Kidney (tissue), 22 donors: ENCODE measurements at places on chromosomes 4 and X. TPM values are rescaled to one million over a fixed set of nuclear protein-coding genes. Genes with fewer than 3 reads are reported as not detected.
A peak's percentile ranks its signal among the peaks of the same experiment; 100 is the strongest.

The TEX13C gene
- not detected for total RNA-seq

The SHROOM3 gene
- 67.3 TPM for total RNA-seq

The ALAS2 gene
- total RNA-seq = 0.79 TPM

The GAK gene
- total RNA-seq = 124 TPM

The SYAP1 gene
- 40.3 TPM for total RNA-seq

The STK32B gene
- 18.2 TPM for total RNA-seq

The UGT2B10 gene
- not detected for total RNA-seq

The SPRY1 gene
- 134 TPM for total RNA-seq

The PCDH18 gene
- total RNA-seq = 10.1 TPM

GRCh38 chrX:132743086-132743485 is 215.3 kb downstream of the HS6ST2 start:
- no peaks in the 10 kb centered on the region for H3K36me3 ChIP-seq
- H3K27ac ChIP-seq = no peak overlapping the region
- DNase-seq = no peak
- H3K27me3 ChIP-seq = peaks cover 3% of the 10 kb centered on the region
- H3K4me3 ChIP-seq = no peak overlapping the region

DNA sequence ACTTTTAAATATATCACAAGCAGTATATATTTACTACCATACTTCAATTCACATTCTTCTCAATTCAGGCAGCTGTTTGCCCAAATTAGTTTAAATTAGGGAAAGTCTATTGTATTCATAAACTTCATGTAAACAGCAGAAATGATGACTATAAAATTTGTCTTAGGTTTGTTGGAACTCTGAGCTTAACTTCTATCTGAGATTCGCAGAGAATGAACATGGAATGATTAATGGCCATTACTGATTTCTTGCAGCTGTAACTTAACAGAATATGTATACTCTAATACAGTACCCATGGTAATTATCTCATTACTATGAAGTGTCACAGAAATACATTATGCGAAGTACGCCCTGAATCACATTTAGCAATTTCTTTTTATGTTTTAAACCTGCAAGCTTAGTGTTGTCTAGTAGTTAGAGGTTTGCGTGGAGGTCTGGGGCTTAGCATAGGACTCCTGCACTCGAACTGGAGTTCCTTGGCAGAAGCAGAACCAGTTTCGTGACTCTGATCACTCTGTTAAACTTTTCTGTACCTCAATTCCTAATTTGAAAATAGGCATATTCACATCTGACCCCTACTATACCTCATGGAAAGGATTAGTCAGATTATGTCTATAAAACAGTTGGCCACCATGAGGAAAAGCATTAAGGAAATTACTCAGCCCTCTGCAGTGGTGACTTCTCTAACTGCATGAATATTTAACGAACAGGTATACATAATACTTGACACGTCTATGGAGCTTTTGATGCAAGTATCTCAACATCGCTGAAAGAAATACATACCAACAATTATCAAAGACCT is 243.2 kb downstream of the MGST2 start:
- DNase-seq = no peak
- H3K36me3 ChIP-seq = no peaks in the 10 kb centered on the region
- no peak overlapping the region for H3K27ac ChIP-seq

DNA sequence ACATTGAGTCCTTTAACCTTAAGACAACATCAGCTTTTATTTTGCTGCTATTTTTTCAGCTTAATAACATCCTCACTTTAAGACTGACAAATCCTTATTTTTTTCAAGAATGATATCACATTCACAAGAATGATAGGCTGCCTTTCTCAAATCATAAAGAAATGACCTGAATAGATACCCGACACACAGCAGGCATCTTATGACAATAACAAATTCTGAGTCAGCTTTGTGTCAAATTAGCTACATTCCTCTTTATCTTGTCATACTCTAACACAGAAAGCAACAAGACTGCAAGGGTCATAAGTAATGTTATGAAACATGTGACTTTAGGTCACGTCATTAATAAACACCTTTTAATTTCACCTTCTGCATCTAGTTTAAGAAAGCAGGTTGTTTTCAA is 2387.6 kb downstream of the PCDH7 start:
- H3K36me3 ChIP-seq = no peaks in the 10 kb centered on the region
- DNase-seq = no peak
- no peak overlapping the region for H3K4me3 ChIP-seq
- H3K27ac ChIP-seq = no peak overlapping the region

DNA sequence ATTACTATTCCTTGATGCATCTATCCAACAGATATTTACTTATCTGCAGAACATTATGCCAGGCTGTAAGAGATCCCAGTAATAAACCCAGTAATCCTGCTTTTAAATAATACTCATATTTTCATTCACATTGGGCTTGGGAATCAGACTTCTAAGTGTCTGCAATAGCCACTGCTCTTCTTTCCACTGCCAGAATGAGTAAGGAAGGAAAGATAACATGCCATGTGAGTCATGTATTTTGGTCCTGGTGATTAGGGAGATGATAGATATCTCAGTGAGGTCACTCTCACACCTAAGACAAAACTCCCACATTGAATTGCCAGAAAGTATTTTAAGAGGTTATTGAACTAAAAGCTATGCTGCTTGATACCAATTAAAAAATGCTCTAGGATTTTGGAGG is 13.9 kb upstream of the HEPH start:
- H3K27ac ChIP-seq = no peak overlapping the region
- no peaks in the 10 kb centered on the region for H3K27me3 ChIP-seq
- H3K4me1 ChIP-seq = no peaks in the 10 kb centered on the region
- DNase-seq = no peak
- H3K4me3 ChIP-seq = no peak overlapping the region

GRCh38 chr4:153969542-153969941 is 180.7 kb upstream of the SFRP2 start:
- no peak overlapping the region for H3K27ac ChIP-seq
- H3K36me3 ChIP-seq = no peaks in the 10 kb centered on the region
- no peak overlapping the region for H3K4me3 ChIP-seq
- H3K4me1 ChIP-seq = no peaks in the 10 kb centered on the region

- DNase-seq = no peak
- no peak overlapping the region for H3K27ac ChIP-seq
- no peaks in the 10 kb centered on the region for H3K36me3 ChIP-seq
- H3K4me3 ChIP-seq = no peak overlapping the region
- H3K4me1 ChIP-seq = no peaks in the 10 kb centered on the region
Observed at GRCh38 chrX:63428348-63428747, 77.2 kb upstream of the SPIN4 start.

DNA sequence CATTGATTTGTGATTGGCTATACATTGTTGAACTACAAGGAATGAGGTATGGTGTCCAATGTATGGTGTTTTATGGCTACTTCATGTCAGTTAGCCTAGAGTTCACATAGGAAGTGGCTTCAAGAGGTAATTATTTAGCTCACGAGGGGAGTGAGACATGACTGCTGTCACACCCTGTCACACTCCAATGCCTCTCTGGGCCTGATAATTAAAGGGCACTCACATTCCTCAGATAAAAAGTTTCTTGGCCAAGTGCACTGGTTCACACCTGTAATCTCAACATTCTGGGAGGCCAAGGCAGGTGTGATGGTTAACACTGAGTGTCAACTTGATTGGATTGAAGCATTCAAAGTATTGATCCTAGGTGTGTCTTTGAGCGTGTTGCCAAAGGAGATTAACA is 65.0 kb upstream of the DDX60 start:
- H3K27ac ChIP-seq = no peak overlapping the region
- DNase-seq = no peak
- no peaks in the 10 kb centered on the region for H3K27me3 ChIP-seq
- H3K4me3 ChIP-seq = no peak overlapping the region
- no peaks in the 10 kb centered on the region for H3K4me1 ChIP-seq

DNA sequence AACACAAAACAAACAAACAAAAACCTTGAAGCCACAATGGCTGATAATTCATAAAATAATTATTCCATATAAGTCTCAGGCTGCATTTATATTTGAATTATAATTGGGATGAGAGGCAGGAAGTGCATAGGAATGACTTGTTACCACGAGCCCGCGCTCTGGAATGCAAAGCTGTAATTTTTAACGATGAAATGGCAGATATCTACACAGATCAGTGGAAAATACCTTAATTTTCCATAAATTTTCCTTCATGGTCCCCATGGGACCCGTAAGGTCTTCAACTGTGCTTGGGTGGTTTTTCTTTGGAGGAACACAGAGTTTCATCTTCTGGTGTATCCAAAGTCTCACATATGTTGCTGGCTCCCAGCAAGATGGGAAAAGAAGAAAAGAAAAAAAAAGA is 226.8 kb downstream of the SHOX start:
- no peaks in the 10 kb centered on the region for H3K27me3 ChIP-seq
- no peak overlapping the region for H3K27ac ChIP-seq
- no peaks in the 10 kb centered on the region for H3K4me1 ChIP-seq
- H3K4me3 ChIP-seq = no peak overlapping the region

DNA sequence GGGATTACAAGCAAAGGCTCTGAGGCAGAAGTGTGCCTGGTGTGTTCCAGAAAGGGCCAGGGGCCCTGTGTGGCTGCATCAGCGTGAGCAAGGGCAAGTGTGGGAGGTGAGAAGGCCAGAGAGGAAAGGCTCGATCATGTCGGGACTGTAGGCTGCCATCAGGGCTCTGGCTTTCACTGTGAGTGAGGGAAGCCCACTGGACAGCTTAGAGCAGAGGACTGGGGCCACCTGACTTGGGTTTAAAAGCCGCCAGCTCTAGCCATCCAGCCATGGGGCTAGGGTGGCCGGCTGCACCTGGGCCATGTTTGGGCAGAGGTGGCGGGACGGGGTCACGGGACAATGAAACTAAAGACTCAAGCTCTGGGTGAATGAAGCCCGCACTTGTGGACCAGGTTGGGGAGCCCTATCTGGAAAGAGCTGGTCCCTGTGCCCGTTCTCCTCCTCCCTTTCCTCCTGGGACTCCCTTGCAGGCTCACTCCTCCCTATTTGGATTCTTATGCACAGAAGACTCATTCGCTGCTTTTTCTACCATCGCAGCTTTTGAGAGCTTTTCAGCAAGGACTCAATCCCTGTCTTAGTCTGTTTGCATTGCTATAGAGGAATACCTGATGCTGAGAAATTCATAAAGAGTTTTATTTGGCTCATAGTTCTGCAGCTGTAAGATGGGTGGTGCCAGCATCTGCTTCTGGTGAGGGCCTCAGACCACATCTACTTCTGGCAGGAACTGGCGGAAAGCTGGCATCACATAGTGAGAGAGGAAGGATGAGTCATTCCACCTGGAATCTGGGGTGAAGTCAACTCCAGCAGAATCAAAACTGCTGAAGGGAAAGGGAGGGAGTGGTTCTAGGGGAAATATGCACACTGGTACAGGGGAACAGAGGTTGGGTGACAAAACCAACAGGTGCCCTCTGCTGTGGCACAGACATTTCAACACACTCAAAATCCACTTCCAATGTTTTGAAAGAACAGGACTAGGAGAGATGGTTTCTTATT is 15.3 kb downstream of the CTAG1B start:
- no peak overlapping the region for H3K4me3 ChIP-seq
- DNase-seq = no peak
- H3K27me3 ChIP-seq = no peaks in the 10 kb centered on the region
- no peak overlapping the region for H3K27ac ChIP-seq
- no peaks in the 10 kb centered on the region for H3K4me1 ChIP-seq

GRCh38 chr4:1666391-1666790 is 17.7 kb downstream of the FAM53A start:
- DNase-seq = no peak
- H3K27me3 ChIP-seq = no peaks in the 10 kb centered on the region
- no peak overlapping the region for H3K27ac ChIP-seq

- no peaks in the 10 kb centered on the region for H3K36me3 ChIP-seq
- H3K4me1 ChIP-seq = no peaks in the 10 kb centered on the region
- H3K27ac ChIP-seq = no peak overlapping the region
- peak overlapping the region; percentile 43 for H3K4me3 ChIP-seq
- H3K27me3 ChIP-seq = no peaks in the 10 kb centered on the region
- DNase-seq = peak; percentile 72
Observed at GRCh38 chrX:134026565-134027311, 41.3 kb upstream of the GPC3 start.

GRCh38 chrX:103248553-103248952 is 6.4 kb downstream of the TCEAL8 start:
- H3K27me3 ChIP-seq = no peaks in the 10 kb centered on the region
- no peaks in the 10 kb centered on the region for H3K36me3 ChIP-seq
- no peaks in the 10 kb centered on the region for H3K4me1 ChIP-seq
- peak; percentile 30 for DNase-seq
- H3K4me3 ChIP-seq = no peak overlapping the region
- no peak overlapping the region for H3K27ac ChIP-seq

GRCh38 chr4:118849867-118850487 is 14.1 kb upstream of the SEC24D start:
- peak overlapping the region; percentile 58 for H3K4me3 ChIP-seq
- H3K4me1 ChIP-seq = no peaks in the 10 kb centered on the region
- H3K36me3 ChIP-seq = no peaks in the 10 kb centered on the region
- DNase-seq = no peak

- H3K4me3 ChIP-seq = no peak overlapping the region
- DNase-seq = no peak
- no peak overlapping the region for H3K27ac ChIP-seq
Observed at GRCh38 chr4:85780664-85781063, 305.7 kb downstream of the ARHGAP24 start.

GRCh38 chr4:144355811-144356757 is 215.6 kb upstream of the GYPA start:
- H3K36me3 ChIP-seq = no peaks in the 10 kb centered on the region
- DNase-seq = peak; percentile 88
- H3K4me3 ChIP-seq = no peak overlapping the region

- DNase-seq = no peak
- no peaks in the 10 kb centered on the region for H3K27me3 ChIP-seq
- no peak overlapping the region for H3K27ac ChIP-seq
- no peak overlapping the region for H3K4me3 ChIP-seq
Observed at GRCh38 chr4:76488888-76489685, 54.1 kb downstream of the SHROOM3 start.

GRCh38 chrX:71301195-71301924 is at the start of gene ITGB1BP2:
Gene ITGB1BP2 (plus strand): TSS chrX:71301750. CDS start chrX:71301807, 57 bp downstream.
- no peaks in the 10 kb centered on the region for H3K4me1 ChIP-seq
- peak within 1 kb of the TSS; percentile 28 for H3K27ac ChIP-seq
- no peak for DNase-seq
- peaks cover 11% of the 10 kb centered on the region for H3K36me3 ChIP-seq

DNA sequence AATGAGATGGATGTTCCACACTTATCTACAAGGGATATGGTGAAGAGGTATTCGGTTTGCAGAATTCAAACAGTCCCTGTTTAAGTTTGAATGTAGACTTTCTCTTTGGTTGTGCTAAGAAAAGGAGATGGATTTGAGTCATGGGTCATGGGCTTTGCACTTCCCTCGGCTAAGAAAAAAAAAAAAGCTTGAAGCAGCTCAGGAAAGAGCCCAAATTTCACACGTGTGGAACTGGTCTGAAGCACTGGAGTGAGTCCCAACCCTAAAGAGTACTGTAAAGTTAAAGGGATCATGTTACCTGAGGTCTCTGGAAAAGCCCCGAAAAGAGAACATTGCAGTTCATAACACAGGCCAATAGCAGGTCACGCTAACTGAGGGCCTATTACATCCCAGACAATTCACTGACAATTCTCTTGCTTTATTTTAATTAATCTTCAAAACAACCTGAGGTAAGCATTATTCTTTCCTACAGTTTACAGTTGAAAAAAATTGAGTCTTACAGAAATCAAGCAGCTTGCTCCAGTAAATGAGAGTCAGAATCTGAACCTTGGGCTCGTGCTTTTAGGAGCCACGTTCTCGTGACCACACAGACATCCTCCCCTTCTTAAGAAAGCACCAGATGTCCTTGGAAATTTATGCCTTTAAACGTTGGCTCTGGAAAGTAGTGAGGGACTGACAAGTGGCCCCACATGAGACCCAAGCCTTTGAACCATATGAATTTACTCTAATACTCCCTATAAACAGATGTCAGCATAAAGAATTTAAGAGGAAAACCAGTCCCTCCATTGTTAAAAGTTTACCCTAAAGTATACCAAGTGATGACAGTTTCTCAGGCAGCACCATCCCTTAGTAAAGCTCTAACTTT is 89.3 kb downstream of the MAD2L1 start:
- H3K27me3 ChIP-seq = no peaks in the 10 kb centered on the region
- H3K27ac ChIP-seq = no peak overlapping the region
- no peak overlapping the region for H3K4me3 ChIP-seq
- H3K36me3 ChIP-seq = no peaks in the 10 kb centered on the region
